WTC11 (cell line): ENCODE measurements at places on chromosomes 1 and 21.

DNA sequence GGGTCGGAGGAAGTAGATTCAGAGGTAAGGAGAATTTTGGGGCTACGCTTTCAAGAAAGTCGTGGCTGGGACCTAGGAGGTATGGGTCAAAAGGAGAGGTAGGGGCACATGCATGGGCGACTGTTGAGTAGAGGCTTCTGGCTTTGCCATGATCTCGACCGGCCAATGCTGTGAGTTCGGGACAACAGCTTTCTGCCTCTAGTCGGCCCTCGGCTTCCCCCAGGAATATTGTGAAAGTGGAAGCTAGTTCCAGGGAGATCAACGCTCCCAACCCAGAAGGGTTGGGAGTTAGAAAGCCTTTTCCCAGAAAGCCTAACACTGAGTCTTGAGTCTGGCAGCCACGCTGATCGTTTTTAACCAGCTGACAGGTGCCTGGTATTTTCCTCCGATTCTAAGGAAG is 69.0 kb downstream of the ZNF678 start:
- no peak for DNase-seq

GRCh38 chr1:201038186-201038876 is 14.8 kb upstream of the KIF21B start:
- DNase-seq, result no peak

DNA sequence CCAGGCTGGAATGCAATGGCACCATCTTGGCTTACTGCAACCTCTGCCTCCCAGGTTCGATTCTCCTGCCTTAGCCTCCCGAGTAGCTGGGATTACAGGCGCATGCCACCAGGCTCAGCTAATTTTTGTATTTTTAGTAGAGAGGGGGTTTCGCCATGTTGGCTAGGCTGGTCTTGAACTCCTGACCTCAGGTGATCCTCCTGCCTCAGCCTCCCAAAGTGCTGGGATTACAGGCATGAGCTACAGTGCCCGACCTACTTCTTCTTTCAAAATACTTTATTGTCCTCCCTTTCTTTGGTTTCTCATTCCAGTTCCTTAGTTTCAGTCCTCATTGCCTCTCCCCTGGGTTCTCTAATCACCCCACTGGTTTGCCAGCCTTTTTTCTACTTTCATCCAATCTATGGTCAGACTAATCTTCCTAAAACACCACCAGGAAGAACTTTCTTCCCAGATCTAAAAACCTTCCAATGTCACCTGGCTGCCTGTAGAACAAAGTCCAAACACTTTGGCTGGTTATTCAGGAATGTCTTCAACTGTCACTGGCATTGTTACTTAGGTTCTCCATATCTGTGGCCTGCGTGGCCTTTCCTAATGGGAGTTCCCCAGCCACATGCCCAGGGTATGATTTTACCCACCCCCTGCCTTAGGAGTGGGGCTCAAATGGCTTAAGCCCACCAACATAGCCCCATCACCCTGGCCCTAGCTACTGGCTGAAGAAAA is 29.0 kb upstream of the SLC30A1 start:
- no peak for DNase-seq

- DNase-seq, result no peak
Observed at GRCh38 chr1:219463636-219464035, 149.3 kb downstream of the ZC3H11B start.

DNA sequence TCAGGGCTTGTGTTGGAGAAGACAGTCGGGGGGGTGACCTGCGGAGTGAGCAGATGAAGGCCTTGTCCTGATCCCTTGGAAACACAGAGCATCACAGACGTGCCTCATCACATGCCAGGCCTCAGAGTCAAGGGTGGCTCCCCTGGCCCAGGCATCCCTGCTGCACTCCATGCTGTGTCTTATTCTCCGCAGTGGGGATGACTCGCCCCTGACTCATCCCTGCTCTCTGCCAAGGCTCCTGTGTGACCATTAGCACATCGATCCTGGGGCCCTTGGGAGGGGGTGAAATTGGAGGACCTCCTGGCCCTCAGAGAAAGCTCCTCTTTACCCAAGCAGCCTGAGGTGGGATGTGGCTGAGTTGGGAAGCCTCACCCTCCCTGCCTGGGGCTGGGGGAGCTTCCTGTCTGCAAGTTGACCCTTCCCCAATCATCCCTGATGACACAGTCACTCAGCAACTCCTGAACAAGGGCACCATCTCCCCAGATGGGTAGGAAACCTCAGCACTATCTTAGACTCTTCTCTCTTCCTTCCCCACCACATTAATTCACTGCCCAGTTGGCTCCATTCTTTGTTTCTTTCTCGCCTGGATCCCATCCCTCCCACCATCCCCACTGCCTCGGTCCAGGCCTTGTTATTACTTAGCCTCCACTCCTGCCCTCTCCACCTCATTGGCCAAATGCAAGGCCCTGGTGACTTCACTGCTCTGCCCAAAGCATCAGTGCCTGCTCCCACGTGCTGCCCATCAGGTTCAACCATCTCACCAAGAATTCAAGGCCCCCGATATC is 74.6 kb downstream of the CAMK2N1 start:
- no peak for DNase-seq

GRCh38 chr1:189524501-189524900 is 953.2 kb downstream of the BRINP3 start:
- no peak for DNase-seq

DNA sequence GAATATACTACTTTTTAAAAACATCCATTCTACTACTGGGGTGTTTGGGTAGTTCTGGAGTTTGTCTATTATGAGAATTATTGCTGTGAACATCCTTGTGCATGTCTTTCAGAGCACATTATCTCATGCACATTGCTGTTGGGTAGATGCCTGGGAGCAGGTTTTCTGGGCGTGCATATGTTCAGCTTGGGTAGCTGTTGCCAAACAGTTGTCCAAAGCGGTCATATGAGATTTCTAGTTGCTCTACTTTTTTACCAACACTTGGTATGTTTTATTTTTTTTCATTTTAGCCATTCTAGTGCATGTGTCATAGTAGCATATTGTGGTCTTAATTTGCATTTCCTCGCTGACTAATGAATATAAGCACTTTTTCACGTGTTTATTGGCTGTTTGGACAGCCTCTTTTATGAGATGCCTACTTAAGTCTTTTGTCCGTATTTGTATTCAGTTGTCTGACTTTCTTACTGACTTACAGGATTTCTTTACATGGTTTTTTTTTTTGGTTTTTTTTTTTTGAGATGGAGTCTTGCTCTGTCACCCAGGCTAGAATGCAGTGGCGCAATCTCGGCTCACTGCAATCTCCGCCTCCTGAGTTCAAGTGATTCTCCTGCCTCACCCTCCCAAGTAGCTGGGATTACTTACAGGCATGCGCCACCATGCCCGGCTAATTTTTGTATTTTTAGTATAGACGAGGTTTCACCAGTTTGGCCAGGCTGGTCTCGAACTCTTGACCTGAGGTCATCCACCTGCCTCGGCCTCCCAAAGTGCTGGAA is 18.1 kb downstream of the ZDHHC18 start:
- no peak for DNase-seq

- DNase-seq, result no peak
Observed at GRCh38 chr1:215475796-215476481, 91.2 kb upstream of the KCTD3 start.

DNA sequence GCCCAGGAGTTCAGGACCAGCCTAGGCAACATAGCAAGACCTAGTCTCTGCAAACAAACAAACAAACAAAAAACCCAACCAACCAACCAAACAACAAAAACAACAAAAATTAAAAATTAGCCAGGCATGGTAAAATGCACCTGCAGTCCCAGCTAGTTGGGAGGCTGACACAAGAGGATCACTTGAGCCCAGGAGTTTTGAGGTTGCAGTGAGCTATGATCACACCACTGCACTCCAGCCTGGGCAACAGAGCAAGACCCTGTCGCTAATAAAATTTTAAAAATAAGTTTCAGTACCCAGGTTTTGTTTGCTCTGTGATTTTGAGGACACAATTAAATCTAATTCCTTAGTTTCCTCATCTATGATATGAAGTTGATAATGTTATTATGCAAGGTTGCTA is 201.3 kb downstream of the SLC45A1 start:
- no peak for DNase-seq

GRCh38 chr1:117339866-117340700 is 27.2 kb upstream of the MAN1A2 start:
- no peak for DNase-seq

- DNase-seq, result no peak
Observed at GRCh38 chr1:59409549-59409948, 112.7 kb downstream of the FGGY start.

- DNase-seq, result no peak
Observed at GRCh38 chr1:12016182-12016581, 3.1 kb upstream of the MIIP start.

GRCh38 chr1:184417916-184418315 is 31.1 kb downstream of the C1orf21 start:
- no peak for DNase-seq

- no peak for DNase-seq
Observed at GRCh38 chr1:151314137-151314875, 12.9 kb downstream of the PI4KB start.

DNA sequence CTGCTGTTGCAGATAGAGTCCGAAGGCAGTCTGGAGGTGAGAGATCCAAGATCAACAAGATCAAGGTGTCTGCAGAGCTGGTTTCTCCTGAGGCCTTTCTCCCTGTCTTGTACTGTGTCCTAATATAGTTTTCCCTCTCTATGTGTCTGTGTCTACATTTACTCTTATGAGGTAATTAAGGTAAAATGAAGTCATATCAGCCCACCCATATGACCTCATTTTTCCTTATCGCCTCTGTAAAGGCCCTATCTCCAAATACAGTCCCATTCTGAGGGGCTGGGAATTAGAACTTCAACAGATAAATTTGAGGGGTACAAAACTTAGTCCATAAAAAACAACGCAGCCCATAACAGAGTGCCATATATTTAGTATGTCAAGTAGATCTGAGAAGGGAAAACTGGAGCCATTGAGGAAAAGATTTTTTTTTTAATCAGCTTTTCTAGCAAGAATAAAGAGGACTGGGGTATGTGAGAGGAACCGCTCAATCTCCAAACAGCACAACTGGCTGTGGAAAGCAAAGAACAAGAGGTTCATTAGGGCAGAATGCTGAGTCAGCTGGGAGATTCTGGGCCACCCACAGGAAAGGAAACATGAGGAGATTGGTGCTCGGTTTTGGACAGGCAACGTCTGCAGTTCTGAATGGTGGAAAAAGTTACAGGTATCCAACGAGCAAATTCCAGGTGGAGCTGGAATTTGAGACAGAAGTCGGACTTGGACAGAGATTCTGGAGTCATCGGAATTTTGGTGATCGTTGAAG is 65.7 kb downstream of the MAP3K21 start:
- no peak for DNase-seq

- DNase-seq, result no peak
Observed at GRCh38 chr1:212355230-212355969, 59.3 kb downstream of the PACC1 start.

DNA sequence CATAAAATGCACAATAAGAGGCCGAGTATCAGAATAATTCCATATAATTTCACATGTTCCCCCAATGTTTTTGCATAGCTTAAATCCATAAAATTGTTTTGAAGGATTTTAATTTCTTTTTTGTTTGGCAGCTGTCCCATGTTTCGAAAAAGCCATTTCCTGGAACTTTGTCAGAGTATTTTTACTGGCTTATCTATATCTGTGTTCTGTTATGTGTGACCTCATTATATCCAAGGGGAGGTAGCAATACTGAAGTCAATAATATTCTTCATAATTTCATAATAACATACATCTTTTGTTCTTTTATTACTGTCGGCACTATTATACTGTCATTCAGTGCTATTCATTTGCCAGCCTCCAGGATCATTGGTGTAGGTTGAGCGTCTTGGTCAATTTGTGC is 9.4 kb upstream of the BACH1 start:
- DNase-seq, result no peak

DNA sequence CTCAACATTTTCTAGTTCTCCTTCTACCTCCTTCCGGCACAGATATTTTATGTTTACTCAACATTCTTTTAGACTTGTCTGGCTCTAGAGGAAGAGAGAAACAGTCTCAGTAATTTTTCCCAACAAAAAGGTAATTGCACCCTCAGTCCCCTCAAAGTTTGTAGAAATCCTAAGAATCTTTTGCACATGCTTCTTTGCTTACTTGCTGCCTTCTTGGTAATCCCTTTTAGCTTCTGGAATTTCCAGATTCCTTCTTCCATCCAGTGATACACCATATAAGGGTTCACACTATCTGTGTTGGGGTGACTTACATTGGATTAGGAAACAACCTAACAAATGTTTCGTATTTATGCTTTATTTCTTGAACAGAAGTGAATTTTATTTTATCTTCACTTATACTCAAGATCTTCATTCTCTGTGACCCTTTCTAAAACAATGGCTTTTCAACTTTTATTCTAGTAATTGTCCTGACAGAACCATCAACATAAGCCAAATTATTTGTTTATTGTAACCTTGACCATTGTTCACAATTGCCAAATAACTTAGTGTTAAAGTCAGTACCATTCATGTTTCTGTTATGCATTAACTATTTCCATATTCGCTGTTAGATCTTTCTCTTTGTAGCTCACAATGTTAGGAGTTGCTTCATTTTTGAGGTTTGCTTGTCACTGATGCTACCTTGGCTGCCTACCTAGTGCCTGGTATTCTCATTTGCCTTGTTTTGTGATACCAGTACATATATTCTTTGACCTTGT is 238.1 kb downstream of the HMCN1 start:
- no peak for DNase-seq

GRCh38 chr1:3902111-3902511 is 2.0 kb upstream of the C1orf174 start:
- no peak for DNase-seq

GRCh38 chr1:162562470-162562828 is 927 bp downstream of the UAP1 start:
- no peak for DNase-seq

GRCh38 chr1:88985032-88985431 is 7.4 kb downstream of the KYAT3 start:
- DNase-seq, result no peak
